ENCODE measurements at places on chromosomes 12 and 14. TPM values are rescaled to one million over a fixed set of nuclear protein-coding genes. Genes with fewer than 3 reads are reported as not detected.

DNA sequence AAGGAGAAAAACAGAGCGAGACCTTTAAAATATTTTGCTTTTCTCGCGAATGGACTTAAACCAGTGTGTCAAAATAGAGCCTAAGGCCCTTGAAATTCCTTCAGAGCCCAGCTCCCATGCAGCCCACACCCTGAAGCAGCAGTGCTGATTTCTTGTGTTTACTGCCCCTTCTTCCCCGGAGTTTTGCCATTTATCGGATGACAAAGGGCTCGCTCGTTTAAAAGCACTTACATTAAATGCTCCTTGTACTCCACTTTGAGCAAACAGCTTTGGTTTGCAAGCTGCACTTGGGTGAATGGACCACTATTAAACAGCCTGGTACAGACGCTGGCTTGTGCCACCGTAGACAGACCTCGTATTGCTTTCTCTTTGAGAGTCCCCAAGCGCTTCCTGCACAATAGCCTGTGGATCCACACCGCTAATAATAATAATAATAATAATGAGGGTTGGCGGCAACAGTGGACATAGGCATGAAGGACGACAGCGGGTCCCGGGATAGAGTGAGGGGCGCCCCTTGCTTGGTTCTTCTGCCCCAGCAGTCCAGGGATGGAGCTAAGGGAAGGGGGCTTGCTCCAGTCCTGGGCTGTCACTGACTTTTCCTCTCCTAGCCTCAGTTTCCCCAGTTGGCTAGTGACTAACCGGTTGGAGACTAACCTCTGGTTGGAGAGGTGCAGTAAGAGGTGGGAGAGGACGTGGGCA is 6.6 kb downstream of the DLK1 start:
- DNase-seq = no peak

- DNase-seq = no peak
Observed at GRCh38 chr12:54386403-54387113, 2.0 kb upstream of the ZNF385A start.

DNA sequence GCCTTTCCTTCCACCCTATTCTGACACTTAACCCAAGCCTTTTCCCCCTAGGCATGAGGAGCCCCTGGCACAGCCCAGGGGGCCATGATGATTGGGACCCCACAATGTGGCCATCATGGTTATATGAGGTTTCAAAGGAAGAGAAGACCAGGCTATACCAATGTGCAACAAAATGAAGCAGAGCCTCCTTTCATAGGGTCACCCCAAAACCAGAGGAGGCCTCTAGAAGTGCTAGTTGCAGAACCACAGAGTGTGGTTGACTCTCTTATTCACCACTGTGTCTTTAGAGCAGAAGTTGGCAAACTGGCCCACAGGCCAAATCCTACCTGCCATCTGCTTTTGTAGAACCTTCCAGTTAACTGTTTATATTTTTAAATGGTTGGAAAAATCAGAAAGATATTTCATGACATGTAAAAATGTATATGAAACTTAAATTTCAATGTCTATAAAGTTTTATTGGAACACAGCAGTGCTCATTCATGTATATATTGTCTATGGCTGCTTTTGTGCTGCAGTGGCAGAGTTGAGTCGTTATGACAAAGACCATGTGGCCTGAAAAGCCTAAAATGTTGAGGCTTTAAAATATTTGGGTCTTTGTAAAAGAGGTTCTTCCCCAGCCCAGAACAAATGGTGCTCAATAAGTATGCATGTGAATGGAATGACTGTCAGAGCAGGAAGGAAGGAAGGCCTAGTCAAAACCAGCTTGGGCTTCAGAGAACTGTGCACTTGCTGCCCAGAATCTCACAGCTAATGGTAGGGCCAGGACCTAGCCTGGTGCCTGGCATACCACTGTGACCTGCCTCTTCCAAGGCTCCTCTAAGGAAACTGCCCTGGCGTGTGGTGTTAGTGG is 49.2 kb downstream of the SUSD6 start:
- no peak for DNase-seq

GRCh38 chr14:77638771-77639171 is 22.3 kb upstream of the SPTLC2 start:
- DNase-seq = no peak

DNA sequence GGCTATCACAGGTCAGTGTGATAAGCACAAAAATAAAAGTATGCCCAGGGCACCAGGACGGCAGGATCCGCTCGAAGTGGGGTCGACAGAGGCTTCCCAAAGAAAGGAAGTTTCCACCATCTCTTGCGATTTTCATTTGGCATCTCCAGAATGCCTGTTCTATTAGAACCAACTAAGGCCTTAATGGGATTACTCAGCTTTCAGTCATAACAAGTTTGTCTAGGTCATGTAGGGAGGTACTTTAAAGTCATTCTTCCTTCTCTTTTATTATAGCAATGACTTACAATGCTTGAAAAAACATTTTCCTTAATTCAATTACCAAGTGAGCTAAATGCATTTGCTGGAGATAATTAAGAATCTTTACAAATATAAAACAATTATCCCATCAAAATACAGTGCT is 83.6 kb upstream of the DIO3 start:
- no peak for DNase-seq

GRCh38 chr12:53093777-53094393 is 3.6 kb upstream of the IGFBP6 start:
- DNase-seq = no peak

DNA sequence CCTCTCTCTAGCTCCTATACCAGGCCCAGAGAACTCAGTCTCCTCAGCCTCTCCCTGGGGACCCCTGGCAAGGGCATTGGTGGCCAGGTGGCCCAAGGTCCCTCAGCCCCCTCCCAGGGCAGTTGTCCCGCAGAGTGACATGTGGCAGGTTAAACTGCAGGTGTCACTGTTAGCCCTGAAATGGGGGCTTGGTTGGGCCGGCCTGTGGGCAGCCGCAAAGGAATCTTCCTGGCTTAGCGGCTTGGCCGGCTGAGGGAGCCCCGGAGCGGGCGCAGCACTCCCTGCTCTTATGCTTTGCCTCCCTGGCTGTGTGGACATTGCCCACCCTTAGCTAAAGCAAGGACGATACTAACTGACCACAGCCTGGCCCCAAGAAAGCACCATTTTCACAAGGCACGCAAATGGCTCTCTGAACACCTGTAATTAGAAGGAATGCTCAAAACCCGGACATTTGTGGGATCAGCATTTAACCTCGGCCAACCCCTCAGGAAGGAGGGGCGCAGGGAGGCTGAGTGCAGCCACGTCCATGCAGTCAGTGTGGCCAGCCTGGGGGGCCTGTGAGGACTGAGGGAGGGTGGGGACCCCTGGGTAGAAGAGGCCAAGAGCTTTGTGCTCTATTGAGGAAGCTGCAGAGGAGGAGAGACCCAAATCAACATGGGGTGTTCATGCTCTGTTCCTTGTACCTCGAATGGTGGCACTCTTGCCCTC is 82.2 kb downstream of the PAPOLA start:
- DNase-seq = no peak

- DNase-seq = no peak
Observed at GRCh38 chr14:104695660-104696000, 6.2 kb downstream of the INF2 start.

DNA sequence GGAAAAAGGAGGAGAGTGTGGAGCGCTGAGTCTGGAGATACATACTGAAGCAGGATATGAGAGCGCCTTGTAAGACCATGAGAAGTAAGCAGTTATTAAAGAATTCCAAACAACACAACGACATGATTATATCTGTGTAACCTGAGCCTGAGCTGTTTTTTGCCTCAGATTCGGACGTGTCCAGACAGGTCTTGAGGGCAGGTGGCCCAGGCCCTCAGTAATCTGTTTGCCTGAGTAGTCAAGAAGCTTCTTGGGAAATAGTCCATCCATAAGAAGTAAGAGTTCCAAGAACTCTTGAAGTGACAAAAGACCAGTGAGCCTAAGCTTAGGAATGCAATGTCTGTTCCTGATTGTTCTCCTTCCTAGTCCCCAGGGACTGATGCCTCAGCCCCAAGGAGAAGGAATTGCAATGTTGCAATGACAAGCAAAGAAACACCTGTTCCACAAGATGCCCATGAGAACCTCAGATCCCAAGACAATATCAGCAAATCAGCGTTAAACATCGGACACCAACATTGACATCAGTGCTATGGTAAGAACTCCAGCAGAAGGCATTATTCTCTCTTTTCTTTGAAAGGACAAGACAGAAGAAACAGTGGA is 34.7 kb upstream of the ADAMTS20 start:
- no peak for DNase-seq

Gene PPFIA2
- 4.4 TPM for polyA plus RNA-seq

Gene SPTB
- polyA plus RNA-seq = 12.6 TPM

Gene RNF212B
- polyA plus RNA-seq = 1.4 TPM

Gene NID2
- 129 TPM for polyA plus RNA-seq

Gene ADCY6
- 79.9 TPM for polyA plus RNA-seq

Measured in right renal cortex interstitium (tissue), 3 donors.